ENCODE measurements at places on chromosomes 13 and 19.

DNA sequence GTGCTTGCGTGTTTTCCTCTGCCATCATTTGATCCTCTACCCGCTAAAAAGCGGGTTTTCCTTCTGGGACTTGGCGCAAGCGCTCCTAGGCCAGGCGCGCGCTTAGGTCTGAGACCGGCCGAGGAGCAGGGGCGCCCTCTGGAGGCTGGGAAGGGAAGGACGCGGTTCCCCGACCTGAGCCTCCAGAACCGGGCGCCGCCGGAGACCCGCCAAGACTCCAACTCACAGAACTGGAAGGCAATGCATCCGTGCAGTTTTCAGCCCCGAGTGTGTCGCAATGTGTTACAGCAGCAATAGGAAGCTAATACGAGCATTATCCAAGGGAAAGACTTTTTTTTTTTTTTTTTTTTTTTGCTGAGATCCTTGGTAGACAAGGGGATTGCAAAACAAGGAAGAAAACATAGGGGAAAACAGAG, 190.9 kb downstream of the COL4A1 start:
- peak; percentile 68 for DNase-seq

- DNase-seq, result peak; percentile 43
Measured at GRCh38 chr19:36115453-36116343, at the start of gene TBCB. TBCB (plus strand) TSS chr19:36115468; CDS start chr19:36115561, 93 bp downstream.

DNA sequence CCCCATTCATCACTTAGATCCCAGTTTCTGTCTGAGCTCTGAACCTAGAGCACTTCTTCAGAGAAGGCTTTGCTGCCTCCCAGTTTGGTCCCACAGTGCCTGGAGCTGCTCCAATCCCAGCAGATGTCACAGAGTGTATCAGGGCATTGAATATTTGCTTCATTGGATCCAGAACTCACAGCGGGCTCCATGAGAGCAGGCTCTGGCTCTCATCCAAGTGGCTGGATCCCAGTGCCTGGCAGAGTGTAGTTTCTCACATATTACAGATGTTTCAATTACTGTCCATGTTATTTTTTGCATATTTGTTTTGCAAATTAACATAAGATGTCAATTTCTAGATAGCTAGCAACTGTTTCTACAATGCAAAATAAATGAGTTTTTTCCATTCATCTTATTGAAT, 50.6 kb downstream of the MYO16 start:
- no peak for DNase-seq

GRCh38 chr19:53553865-53554791, 16.2 kb downstream of the ZNF331 start:
- DNase-seq, result peak; percentile 88

DNA sequence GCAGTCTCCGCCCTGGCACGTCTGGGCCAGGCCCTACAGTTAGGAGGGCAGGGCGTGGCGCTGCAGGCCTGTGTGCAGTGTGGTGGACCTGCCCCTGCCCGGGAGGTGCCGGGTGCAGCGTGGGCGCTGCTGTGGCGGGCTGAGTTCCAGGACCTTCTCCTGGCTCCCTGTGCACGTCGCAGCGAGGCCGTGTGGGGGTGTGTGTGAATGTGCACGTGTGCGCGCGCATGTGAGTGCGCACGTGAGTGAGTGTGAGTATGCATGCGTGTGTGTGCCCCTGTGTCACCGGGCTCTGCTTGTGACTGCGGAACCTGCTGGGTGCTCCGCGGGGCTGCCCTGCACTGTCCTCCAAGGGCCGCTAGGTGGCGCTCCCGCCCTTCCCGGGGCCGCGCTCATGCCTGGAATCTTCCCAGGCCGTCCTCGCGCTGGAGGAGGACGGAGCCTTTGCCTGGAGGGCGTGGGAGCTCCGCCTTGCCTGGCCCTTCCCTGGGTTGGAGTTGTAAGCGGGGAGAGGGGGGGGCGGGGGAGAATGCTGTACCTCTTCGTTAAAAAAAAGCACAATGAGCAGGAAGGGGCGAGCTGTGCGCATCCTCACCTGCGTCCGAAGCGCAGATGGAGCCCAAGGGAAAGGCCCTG, 79.3 kb downstream of the KDM4B start:
- DNase-seq, result peak; percentile 82

- peak; percentile 24 for DNase-seq
Measured at GRCh38 chr13:32905063-32905863, 111.0 kb upstream of the KL start.

GRCh38 chr13:90750021-90750420, 597.5 kb upstream of the MIR17HG start:
- DNase-seq, result no peak

GRCh38 chr13:19713186-19713965, 69.4 kb downstream of the PSPC1 start:
- DNase-seq, result peak; percentile 86

DNA sequence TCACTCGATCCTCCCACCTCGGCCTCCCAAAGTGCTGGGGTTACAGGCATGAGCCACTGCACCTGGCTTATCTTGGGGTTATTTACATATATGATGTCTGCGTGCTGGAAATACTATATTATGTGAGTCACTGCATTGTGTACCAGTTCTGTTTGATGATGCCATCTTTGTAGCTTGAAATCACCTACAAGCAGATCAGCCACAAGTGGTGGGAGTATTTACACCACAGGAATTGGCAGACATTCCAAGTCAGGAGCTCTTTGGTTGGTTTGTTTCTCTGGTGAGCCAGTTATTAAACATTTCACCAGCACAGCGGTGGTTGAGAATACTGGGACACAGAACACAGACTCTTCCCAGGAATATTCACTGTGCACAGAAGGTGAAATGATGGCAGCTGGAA, 4.5 kb upstream of the TIMM44 start:
- peak; percentile 39 for DNase-seq
